Sciatic nerve (tissue), 2 donors: ENCODE measurements at places on chromosomes 16 and 17. TPM values are rescaled to one million over a fixed set of nuclear protein-coding genes. Genes with fewer than 3 reads are reported as not detected.

GLYR1 gene
- 69.9 TPM for total RNA-seq

ALOX12 gene
- not detected for total RNA-seq

C1QL1 gene
- total RNA-seq = 6.0 TPM

- peak; percentile 98 for DNase-seq
These were observed 1.2 kb downstream of the TRIM47 start for GRCh38 chr17:75876938-75877751.

- DNase-seq = peak; percentile 48
These were observed 14.5 kb downstream of the TMC6 start for GRCh38 chr17:78113804-78114785.

DNA sequence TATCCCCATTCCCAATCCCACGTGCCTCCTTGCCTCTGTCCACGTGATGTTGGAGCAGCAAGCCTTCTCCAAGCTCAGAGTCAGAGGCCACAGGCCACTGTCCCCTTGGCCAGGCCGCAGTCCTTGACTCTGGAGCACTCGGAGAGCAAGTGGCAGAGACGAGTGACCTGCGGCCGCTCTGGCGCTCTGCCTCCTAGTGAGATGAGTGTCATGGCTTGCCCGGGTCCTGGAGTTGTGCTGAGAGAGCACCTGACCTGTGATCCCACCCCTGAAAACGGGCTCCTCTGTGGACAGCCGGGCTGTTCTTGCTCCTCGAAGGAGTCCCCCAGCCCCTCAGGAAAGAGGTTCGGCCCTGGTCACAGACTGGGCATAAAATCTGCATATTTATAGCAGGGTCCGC lies 10.0 kb upstream of the FASN start:
- peak; percentile 59 for DNase-seq

GRCh38 chr16:21145738-21146137 lies 4.9 kb downstream of the DNAH3 start:
- no peak for DNase-seq

- DNase-seq = no peak
These were observed 16.8 kb upstream of the PABPN1L start for GRCh38 chr16:88883117-88883895.

DNA sequence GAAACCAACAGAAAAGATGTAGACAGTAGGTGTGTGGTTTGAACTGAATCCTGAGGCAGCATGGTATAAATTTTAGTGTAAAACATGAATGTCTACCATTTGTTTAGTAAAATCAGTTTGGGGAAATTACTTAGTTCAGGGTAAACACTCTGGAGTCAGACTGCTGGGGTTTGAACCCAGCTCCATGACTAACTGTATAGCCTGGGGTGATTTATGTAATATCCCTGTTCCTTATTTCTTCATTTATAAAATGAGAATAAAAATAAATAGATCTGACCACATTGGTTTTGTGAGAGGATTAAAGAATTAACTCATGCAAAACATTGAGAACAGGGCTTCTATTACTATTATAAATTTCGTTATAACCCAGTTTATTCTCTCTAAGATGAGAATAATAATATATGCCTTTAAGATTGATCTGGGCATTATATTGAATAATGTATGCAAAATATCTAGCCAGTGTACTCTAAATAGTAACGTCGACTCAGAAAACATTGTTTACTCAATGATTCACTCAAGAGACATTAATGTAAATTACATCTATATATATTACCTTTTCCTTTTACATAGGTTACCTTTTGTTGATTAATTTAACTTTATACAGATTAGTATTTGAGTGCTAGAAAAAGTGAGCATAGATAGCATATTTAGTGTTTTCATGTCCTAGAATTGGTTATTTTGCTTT lies 120.6 kb upstream of the KCNJ16 start:
- no peak for DNase-seq
